ENCODE measurements at places on chromosomes 13 and 19. TPM values are rescaled to one million over a fixed set of nuclear protein-coding genes. Genes with fewer than 3 reads are reported as not detected.

Gene OR10H1
- not detected for total RNA-seq

Gene FFAR3
- total RNA-seq: 0.16 TPM

Gene OR1M1
- total RNA-seq: not detected

Gene GRIN2D
- 0.09 TPM for total RNA-seq

Gene NTN5
- total RNA-seq: 0.23 TPM

Gene MAST1
- total RNA-seq: 0.73 TPM

Gene LRRC4B
- not detected for total RNA-seq

Gene SPACA4
- not detected for total RNA-seq

Gene HNRNPL
- total RNA-seq: 572 TPM

Gene LILRA1
- total RNA-seq: not detected

Gene ZIM2
- not detected for total RNA-seq

Gene LSM14A
- total RNA-seq: 114 TPM

Gene MEF2B
- total RNA-seq: 2.3 TPM

Gene LGI4
- 0.27 TPM for total RNA-seq

Gene SYDE1
- 0.55 TPM for total RNA-seq

Gene VSTM1
- total RNA-seq: not detected

Gene TEX26
- total RNA-seq: not detected

Gene PNMA8A
- not detected for total RNA-seq

Gene SH2D3A
- 20.8 TPM for total RNA-seq

Gene CGB7
- not detected for total RNA-seq

Gene LHB
- total RNA-seq: not detected

Gene TMEM38A
- total RNA-seq: 3.4 TPM

Gene KL
- 0.07 TPM for total RNA-seq

Gene CATSPERD
- not detected for total RNA-seq

Gene CLEC17A
- not detected for total RNA-seq

Measured in T-helper 2 cell treated with Interferon-gamma antibody and Interleukin-4, amounts not matched to agents 100 ng/mL and 5 ng/mL, for 36 hours (primary cell).